ENCODE measurements at places on chromosomes 3 and 15.

DNA sequence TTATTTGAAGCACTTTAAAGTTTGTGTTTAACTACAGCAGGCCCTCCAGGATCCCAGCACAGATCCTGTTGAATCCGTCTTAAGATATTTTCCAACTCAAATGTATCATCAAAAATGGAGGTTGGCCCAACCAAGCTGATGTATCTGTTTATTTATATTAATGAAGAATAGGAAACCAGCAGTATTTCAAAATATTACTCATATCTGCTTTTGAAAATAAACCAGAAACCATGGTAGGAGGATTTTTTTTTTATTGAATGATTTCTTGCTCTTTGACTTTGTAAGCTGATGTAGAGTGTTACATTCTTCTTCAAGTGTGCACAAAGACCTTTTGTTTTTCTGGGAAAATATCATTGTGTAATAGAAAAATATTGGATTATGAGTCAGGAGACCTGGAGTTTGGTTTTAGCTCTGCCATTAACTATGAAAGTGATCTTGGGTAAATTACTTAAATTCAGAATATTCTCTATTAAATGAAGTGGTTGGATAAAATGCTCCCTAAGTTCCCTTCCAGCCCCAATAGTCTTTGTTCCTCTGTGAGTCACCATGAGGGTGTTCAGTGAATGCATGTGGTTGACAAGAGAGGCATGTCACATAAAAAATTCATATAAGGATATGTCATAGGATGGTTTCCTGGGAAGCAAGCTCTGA, 221.3 kb upstream of the GAP43 start:
- DNase-seq: no peak

DNA sequence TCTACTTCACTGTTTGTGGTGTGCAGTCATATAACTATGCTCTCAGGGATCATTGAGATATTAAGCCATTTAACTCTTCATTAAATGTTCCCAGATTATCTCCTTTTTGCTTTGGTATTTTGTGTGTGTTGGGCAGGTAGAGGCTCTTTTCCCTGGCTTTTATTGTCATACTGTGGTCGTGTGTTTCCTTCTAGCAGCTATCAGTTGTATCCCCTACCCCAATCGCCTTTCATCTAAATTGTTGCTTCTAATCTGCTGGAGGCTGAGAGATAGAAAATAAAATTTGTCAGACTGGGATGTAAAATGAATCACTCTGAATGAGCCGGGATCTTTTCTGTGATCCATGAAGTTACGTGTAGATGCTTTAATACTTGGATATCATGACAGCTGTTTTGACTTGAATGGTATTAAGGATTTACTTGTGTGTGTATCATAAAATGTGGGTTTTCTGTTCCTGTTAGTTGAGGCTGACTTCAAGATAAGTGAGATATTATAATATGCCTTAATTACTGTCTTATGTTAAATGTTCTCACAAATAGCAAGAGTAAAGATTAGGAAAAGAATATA, 9.2 kb downstream of the NFKBIZ start:
- no peak for DNase-seq

GRCh38 chr15:72092006-72092405, 25.9 kb downstream of the MYO9A start:
- DNase-seq: no peak

DNA sequence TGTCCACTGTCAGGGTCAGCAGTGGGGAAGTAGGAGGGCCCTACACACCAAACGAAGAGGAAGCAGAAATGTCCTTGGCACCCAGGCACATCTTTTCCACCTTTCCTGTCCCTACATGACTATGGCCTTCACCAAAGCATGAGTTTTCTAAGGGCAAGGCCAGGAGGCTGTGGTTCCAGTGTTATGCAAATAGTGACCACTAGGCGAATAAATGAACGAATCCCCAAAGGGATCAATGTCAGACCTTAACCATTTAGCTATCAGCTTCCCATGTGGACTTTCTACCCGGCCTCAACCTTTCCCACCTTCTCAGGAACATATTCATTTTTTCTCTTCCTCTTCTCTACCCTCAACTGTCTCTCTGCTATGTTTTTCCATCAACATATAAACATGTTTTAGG, 63.1 kb downstream of the NTRK3 start:
- DNase-seq: no peak

DNA sequence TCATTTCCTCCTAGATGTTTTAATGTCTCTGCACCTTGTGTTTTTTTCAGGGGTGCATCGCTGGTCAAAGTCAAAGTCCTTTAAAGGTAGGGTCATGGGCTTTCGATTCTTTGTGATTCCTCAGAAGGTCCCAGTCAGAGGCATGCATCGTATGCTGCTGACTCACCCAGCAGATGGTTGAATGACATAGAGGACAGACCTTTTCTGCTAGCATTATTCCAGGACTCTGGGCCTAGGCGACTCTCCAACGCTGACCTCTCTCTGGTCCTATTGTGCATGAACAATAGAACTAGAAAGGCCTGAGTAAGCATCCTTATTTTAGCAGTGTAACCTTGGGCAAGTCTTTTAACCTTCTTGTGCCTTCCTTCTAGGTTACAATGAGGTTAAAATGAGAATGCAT, 75.9 kb downstream of the DGKG start:
- DNase-seq: no peak

GRCh38 chr3:100581650-100582049, 27.8 kb upstream of the ADGRG7 start:
- no peak for DNase-seq

DNA sequence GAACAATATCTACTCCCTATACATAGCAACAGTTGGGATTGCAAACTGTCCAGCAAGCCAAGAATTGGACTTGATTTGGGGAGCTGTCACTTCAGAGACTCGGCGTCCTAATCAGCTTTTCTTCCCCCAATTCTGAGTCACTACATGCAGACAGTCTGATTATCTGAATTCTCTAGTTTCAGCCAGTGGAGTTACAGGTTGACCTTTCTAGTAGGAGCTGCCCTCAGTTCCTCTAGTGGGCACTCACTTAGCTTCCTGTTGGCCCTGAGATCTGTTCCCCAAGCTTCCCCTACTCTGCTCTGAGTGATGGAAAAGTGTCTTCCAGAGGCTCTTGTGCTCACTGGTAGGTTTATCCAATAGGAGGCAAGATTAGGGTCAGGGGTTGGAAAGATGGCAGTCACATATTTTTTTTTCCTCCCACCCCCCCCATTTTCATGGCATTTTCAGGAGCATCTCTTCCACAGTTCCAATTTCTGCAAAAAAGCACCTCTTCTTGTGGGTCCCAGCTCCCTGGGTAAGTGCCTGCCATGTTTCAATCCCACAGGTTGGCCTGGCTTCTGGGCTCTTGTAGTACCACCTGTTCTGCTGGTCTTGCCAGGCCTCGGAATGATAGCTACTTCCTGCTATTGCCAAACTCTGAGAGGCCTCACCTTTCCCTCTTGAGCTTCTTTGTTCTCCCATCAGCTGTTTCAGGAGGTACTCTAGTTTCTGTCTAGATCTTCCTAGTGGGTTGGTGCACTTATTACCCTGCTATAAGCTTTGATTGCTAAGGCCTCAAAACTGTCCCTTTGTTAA, 182.2 kb downstream of the RAP2B start:
- no peak for DNase-seq

DNA sequence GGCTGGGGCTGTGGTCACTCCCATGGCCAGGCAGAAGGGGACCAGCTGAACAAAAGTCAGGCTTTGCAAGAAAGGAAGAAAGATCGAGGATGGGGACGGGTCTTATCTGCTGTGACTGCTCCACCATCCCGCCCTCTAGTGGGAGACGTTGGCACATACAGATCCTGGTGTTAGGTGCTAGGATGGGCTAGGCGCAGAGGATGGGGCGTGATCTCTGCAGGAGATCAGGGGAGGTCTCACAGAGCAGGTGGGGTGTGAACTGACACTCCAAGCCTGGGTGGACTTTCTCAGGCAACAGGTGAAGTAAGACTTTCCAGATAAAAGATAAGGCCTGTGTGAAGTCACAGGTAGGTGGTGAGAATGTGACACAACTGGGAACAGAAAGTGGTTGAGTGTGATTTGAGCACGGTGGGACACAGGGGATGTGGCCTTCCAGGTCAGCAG, 141.9 kb upstream of the SMAD3 start:
- DNase-seq: no peak

- no peak for DNase-seq
These were observed 85.5 kb downstream of the WNT7A start for GRCh38 chr3:13794322-13794721.

DNA sequence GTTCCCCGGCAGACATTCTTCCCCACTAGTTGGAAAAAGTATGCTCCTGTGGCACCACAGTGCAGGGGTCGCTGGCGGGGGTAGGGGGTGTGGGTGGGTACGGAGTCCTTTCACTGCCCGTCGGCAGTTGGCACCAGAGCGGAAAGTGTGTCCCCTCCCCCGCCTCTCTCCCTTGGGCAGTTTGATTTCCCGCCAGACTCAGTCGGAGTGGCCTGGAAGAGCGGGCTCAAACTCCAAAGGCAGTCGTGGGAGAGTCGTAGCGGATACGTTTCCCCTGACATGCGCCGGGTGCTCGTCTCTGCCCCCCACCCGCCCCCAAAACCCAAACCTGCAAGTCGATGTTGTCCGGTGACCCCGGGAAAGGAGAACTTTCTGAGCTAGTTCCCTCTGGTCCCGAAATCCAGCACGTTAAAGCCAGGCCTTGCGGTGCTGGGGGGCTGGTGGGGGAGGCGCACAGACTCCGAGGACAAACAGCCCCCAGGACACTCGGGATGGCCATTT, 4.4 kb upstream of the FOXB1 start:
- DNase-seq: no peak

DNA sequence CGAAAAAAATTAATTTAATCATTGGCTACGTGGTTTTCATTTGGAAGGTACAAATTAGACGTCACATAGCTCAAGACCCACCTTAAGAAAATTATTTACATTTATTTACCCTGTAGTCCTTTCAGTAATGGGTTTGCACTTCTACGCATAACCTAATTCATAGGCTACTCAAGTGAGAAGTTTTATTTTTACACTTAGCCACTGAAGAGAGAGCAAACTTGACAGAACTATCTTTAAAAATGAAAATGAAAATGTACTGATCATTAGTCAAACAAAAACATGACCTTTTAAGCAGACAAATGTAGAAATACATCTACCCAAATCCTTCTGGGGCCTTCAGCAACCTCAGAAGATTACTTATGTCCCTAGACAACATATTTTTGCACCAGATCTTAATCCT, 269.4 kb upstream of the TTC14 start:
- DNase-seq: no peak

DNA sequence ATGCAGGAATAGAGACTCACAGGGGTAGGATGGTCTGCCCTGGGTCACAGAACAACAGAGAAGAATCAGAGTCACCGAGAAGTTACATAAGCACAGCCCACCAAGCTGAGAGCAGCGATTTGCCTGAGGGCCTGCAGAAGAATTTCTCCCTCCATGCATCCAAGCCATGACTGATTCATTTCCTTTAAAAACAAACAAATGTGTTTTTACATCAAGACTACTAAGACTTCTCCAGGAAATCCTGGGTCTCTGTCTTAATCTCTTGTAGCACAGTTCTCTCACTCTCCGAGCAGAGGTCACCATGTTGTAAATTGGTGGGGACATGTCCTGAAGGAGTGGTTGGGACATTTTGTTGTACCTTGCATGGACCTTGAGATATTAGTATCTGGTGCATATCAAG, 159.8 kb downstream of the THSD4 start:
- peak; percentile 48 for DNase-seq

DNA sequence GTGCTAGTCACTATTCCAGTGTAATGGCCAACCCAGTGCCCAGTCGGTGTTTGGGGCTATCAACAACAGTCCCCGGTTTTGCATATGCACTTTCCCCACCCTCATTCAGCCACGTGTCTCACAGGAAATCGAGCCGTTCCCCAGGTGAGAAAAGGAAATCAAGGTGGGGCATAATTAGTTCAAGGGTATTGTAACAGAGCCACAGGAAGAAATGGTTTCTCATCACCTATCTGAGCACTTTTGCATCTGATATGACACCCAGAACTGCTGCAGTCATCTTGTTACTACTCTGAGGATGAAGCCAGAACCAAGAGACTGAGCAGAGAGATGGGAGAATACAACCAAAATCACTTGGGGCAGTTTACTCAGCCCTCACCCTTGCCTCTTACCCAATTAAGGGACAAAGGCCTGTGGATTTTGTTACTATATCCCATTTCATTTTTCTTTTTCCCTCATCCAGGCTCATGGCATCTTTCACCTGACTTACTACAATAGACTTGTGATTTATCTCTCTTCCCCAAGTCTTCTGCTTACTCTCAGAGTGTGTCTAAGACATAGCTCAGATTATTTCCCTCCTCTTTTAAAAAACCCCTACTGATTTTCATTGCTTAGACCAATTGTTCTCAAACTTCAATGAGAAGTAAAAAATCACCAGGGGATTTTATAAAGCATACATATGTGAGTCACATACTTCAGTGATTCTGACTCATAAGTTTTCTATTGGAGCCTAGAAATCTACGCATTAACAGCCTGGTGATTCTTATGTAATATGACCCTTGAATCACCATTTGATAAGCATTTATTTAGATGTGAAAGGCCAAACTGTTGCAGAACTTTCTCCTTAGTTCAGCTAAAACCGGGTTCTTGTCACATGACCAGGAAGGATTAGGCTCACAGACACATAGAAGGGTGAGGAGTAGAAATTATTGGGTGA, 40.5 kb downstream of the TRAT1 start:
- DNase-seq: peak; percentile 83

DNA sequence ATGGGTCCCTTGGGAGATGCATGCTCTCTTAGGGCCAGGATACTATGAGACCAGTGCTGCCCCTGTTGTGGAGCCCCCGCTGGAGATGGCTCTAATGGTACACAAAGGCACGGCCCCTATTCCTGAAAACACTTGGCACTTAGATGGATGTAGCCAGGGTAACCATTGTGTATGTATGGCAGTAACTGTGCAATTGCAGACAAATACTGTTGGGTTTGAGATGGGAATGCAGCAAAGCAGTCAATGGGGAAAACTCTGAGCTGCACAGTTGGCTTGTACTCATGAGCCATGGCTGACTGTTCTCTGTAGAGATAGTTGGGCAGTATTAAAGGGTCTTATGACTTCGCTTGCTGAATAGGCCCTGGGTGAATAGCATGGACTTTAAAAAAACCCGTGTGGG, 67.9 kb upstream of the NPAP1 start:
- DNase-seq: no peak

DNA sequence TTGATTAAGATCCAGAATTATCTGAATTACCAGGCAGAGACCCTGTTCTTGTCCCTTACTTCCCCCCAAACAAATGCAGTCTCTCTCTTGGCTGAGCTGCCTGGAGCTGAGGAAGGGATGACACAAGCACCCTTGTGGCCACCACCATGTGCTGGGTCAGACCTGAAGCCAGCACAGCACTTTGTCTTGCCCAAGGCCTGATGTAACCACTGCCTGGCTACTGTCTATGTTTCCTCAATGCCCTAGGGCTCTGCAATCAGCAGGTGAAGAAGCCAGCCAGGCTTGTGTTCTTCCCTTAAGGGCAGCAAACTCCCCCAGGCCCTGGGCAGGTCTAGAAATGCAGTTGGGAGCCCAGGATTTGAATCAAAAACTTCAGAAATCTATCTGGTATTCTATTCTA, 15.8 kb upstream of the CASR start:
- DNase-seq: no peak

DNA sequence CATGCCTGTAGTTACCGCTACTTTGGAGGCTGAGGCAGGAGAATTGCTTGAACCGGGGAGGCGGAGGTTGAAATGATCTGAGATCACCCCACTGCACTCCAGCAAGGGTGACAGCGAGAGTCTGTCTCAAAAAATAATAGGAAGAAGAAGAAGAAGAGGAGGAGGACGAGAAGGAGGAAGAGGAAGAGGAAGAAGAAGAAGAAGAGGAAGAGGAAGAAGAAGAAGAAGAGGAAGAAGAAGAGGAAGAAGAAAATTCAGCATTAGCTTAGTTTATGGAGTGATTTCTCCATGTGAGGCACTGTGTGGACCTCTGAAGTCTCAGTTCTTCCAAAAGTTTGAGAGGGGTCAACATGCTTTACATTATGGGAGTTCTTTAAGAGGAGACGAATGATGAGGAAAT, 17.4 kb upstream of the MEGF11 start:
- no peak for DNase-seq
